ENCODE measurements at places on chromosomes 5 and 9. TPM values are rescaled to one million over a fixed set of nuclear protein-coding genes. Genes with fewer than 3 reads are reported as not detected.

GRCh38 chr9:107175816-107176435, 107.2 kb upstream of the RAD23B start:
- DNase-seq, result no peak

DNA sequence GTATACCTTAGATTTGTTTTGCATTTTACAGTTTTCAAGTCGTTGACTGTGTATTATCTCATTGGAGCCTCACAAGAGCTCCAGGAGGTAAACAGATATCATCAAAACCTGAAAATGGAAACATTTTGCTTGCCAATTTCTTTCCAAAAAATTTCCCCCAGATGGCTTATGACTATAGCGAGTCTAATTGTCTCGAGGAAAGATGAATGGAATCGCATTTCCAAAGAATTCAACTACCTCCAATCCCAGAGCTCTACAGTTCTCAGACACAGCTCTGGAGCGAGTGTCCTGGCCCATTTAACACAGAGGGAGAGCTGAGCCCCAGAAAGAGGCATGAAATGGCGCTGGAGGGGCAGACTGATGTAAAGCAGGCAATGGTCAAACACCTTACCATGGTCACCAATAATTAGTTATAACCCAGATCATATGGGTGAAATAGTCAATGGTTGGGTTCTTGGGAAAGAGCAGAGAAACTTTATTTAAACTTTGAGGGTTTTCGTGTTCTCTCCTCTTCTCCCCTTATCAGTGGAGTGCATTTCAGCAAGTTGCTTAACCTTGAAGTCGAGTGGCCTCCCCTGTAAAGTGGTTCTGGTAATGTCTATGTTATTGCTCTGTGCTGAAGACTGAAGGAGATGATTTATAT, 168.2 kb downstream of the ZDHHC21 start:
- no peak for DNase-seq

DNA sequence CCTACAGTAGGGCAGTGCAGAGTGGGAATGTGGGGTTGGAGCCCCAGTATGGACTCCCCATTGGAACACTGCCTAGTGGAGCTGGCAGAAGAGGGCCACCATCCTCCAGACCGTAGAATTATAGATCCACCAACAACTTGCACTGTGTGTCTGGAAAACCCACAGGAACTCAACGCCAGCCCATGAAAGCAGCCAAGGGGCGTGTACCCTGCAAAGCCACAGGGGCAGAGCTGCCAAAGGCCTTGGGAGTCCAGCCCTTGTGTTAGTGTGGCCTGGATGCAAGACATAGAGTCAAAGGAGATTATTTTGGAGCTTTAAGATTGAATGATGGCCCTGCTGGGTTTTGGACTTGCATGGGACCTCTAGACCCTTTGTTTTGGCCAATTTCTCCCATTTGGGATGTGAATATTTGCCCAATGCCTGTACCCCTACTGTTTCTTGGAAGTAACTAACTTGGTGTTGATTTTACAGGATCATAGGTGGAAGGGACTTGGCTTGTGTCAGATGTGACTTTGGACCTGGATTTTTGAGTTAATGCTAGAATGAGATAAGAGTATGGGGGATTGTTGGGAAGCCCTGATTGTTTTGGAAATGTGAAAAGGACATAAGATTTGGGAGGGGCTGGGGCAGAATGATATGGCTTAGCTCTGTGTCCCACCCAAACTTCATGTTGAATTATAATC, 266.8 kb downstream of the SEMA5A start:
- no peak for DNase-seq

DNA sequence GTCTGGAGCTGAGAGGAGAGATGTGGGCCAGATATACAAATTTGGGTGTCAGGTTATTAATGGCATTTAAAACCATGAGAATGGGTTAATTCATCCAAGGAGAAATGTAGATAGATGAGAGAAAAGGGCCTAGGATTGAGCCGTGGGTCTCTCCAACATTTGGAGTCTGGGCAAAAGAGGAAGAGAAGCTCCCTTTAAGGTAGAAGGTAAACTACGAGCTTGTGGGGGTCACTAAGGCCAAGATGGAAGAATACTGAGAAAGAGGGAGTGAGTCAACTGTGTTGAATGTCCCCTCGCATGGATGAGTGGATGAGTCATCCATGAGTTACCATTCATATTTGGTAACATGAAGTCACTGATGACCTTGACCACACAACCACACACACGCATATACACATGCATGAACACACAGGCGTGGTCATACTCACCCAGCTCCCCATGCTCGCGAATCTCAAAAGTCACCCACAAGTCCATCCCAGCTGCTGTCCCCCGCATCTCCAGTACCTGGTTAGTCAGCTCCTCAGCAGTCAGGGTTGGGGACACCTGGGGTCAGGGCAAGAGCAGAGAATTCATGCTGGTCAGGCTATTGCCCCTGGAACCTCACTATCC, 6.8 kb upstream of the FCHSD1 start:
- peak; percentile 78 for DNase-seq

DNA sequence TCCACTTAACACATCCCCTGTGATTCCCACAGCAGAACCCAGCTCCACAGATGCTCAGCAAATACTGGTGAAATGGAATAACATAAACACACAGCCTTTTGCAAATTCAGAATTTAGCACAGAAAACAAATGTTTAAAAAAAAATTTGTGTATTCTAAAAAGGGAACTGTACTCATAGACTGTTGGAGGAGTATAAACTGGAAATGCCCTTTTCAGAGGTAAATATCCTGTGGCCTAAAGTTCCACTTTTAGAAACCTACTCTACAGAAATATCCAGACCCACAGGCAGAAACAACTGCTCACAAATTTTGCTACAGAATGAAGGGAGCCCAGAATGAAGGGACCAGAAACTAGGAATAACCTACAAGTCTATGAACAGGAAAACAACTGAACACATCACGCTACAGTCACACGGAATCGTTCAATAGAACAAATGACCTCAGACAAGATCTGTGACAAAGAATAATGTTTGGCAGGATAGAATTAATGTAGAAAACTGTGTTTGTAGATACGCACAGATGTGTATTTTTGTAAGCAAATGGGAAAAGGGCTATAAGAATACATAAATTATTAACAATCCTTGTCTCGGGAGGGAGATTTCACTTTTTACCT, 78.5 kb downstream of the SHB start:
- DNase-seq, result no peak

Gene PCDHA10
- 0.33 TPM for total RNA-seq

Gene CCL28
- total RNA-seq, result 7.5 TPM

Measured in kidney epithelial cell (primary cell).